ENCODE measurements at places on chromosomes 11 and 22.
A peak's percentile ranks its signal among the peaks of the same experiment; 100 is the strongest.

DNA sequence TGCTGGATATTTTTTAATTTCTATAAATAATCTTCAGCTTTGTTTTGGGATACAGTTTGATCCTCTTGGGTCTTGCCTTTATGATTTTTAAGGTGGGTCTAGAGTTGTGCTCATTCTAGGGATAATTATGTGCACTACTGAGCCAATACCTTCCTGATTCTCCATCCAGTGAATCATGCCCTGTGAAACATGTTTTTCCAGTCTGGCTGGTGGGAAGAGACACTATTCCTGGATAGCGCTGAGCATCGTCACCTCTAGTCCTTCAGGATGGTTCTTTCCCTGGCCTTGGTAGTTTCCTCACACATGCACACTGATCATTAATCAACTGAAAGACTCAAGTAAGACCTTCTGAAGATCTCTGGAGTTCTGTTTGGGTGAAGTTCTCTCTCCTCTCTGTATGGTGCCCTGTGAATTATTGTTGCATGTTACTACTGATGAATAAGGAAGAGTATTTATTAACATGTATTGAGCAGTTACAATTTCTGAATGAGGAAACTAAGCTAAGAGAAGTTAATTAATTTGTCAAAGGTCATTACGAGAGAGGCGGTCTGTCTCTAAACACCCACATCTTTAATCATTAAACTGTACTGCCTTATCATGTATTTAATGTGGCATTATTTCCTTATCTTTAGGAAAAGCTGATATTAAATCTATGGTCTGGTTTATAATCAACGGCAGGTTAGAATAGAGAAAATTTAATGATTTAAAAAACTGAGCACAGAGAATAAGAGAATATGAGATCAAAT, 39.1 kb upstream of the LIPT2 start:
- no peak for DNase-seq

- no peak for DNase-seq
Measured at GRCh38 chr11:73249304-73249703, 22.8 kb upstream of the P2RY6 start.

GRCh38 chr11:33040862-33041453, 1.6 kb downstream of the TCP11L1 start:
- no peak for DNase-seq

- no peak for DNase-seq
Measured at GRCh38 chr22:44407987-44408828, 89.8 kb downstream of the RTL6 start.

DNA sequence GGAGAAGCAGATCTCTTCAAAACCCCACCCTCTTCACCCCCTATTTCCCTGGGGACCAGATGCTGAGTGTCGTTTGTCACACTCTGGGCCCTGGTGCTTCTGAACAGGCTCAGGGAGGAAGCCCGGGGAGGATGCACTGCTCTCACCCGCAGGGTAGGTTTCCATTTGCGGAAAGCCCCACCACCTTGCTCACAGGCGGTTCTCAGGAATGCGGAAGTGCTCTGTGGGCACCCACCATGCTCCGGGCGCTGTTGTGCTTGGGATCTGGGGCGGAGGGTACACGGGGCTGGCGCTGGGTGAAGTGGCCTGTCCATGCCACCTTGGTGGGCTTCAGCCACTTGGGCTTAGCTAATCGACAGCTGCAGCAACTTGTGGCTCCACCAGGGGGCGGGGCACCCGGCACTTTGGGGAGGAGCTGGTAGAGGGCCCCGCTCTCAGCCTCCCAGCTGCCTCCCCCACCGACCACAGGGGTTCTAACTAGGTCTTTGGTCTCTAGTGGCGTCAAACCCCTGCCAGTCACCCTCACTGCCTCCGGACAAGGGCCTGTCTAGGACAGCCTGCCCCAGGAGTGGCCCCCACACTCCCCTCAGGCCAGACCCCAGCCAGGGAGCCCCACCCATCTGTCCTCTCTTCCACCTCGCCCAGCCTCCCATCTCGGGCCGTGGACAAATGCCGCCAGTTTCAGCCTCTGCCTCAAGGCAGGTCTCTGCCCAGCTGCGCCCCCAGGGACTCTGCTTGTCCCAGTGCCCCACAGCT, 7.4 kb downstream of the NDUFV1 start:
- peak; percentile 80 for DNase-seq

- DNase-seq = no peak
Measured at GRCh38 chr11:19474954-19475721, 234.4 kb upstream of the E2F8 start.
